ENCODE measurements at places on chromosomes 3 and 15.

GRCh38 chr3:89908711-89909213 lies 801.3 kb downstream of the EPHA3 start:
- DNase-seq: no peak

DNA sequence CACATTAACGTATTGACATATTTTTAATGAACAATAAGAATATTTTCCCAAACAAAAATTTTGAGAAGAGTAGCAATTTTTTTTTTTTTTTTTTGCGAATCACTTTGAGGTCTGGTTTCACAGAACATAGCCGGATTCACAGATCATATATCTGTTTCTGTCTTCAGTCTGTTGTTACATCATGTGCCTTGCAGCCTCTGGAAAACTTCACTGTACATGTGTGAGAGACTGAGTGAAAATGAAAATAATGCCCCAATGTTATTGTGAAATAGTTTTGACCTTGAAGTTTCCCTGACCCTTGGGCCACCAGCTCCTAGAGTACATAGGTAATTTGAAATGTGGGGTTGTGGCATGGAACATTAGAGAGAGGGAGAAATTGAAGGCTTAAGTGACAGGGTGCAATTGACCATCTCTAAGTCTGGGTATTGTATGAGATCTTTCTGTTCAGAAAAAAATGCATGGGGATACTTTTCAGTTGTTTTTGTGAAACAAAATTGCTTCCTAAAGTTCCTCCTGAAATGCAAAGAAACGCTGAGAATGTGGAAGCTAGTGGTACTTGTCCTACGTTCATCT lies 14.0 kb downstream of the ITPR1 start:
- no peak for DNase-seq

DNA sequence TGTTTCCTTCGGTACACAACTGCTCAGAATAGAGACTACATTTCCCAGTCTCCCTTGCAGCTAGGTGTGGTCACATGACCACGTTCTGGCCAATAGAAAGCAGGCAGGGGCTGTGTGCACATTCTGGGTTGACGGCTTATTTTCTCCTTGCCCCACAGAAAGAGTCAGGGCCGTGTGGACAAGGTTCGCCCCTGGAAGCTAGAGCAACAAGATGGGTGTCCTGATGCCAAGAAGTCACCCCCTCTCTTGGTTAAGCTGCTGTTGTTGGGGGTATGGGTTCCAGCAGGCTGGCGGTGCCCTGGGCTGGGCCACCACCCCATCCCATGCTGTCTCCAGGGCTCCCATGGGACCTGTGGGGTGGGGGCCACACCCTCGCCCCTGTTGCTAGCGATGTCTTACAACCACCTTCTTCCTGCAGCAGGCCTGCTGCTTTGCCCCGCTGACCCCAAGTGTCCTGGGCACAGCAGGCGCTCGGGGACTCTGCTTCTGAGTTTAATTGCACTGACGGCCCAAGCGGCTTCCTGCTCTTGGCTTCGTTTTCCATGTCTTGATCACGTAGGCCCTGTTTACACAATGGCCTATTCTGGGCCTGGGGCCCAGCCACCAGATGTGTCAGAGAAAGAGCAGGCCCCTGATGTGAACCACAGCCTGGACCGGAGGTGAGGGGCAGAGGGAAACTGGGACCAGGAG lies 24.9 kb downstream of the ABTB1 start:
- DNase-seq: no peak

DNA sequence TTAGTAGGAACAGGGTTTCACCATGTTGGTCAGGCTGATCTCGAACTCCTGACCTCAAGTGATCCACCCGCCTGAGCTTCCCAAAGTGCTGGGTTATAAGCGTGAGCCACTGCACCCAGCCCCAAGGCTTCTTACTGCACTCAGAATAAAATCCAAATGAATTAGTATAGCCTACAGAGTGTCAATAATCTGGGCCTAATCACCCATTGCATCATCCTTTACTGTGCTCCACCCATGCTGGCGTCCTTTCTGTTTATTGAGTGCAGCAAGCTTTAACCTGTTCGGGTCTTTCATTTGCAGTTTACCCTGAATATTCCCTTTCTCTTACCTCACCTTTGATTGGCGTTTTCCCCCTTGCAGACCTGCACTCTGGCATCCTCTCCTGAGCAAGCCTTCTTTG lies 77.7 kb downstream of the CEP63 start:
- DNase-seq: no peak

GRCh38 chr15:97319291-97319690 lies 641.2 kb upstream of the ARRDC4 start:
- DNase-seq: no peak

- DNase-seq: no peak
These were observed 30.7 kb downstream of the ARIH2 start for GRCh38 chr3:48949376-48949717.

DNA sequence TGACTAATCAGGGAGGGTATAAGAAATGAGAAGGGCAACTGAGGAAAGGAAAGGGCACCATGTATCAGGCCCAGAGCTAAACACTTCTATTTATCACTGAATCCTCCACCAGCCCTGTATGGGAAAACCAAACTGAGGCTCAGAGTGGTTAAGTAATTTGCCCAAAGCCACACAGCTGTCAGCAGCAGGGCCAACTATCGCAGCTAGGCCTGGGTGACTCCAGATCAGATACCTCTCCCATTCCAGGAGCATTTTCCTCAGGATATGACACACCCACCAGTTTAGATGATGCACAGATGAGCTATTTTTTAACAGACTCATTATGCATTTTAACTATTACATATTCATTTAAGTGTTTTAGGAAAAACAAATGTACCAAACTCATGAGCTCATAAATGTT lies 14.5 kb downstream of the NUP210 start:
- no peak for DNase-seq

- no peak for DNase-seq
These were observed 67.5 kb upstream of the MME start for GRCh38 chr3:155012584-155012983.

GRCh38 chr3:52331091-52331490 lies 15.0 kb downstream of the DNAH1 start:
- no peak for DNase-seq

- DNase-seq: no peak
These were observed 29.8 kb upstream of the LPP start for GRCh38 chr3:188124184-188124583.

DNA sequence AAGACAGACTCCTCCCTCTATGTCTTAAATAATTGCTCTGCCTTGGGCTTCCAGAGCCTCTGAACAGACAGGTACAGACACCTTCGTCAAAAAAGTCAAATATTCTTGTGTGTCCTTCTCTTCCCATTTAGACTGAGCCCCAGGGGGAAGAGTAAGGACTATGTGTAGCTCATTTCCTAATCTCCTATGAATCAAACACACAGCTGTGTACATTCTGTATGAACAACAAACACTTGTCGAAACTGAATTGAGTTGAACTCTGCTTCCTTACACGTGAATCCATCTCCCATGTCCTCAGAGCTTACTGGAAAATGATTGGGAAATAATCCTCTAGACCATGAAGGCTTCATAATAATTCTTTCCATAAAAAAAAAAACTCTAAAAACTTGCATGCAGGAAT lies 80.8 kb downstream of the MOBP start:
- DNase-seq: no peak

DNA sequence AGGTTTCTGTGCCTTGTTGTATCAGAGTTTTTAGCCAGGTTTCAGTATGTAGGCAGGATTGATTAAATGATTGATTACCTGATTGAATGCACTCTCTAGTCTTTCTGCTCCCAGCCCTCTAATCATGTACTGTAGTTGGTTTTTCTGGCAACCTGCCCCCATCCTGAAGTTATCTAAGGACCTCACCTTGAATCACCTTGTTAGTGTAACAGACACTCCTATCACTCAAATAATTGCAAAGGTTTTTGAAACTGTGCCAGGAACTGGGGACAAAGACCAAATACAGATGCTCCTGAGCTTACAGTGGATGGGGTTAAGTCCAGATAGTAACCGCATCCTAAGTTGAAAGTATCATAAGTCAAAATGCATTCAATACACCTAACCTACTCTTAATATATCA lies 141.5 kb upstream of the EIF1B start:
- DNase-seq: no peak

GRCh38 chr3:194089357-194090177 lies 46.4 kb upstream of the HES1 start:
- no peak for DNase-seq

DNA sequence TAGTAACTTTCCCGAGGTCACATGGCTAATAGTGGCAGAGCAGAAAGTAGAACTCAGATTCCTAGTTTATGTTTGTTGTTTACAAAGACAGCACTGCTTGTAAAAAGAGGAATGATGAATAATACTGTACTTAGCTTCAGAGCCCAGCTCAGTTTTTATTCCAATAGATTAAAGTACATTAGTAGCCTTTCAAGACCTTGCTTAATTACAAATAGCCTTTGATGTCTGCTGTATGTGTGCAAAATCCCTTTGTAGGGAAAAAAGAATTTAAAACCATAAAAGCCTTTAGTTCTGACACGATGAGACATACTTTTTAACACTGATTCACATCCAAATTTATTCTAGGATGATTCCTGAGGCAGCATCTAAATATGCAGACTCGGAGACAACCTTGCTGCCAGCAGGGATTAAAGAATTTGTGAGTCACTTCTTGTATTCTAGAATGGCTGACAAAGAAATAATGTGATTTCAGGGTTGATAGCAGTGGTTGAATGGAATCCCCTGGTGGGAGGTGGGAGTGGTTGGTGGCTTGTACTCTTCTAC lies 324.2 kb upstream of the TGFBR2 start:
- DNase-seq: no peak
